ENCODE measurements at places on chromosomes 1 and 21.

DNA sequence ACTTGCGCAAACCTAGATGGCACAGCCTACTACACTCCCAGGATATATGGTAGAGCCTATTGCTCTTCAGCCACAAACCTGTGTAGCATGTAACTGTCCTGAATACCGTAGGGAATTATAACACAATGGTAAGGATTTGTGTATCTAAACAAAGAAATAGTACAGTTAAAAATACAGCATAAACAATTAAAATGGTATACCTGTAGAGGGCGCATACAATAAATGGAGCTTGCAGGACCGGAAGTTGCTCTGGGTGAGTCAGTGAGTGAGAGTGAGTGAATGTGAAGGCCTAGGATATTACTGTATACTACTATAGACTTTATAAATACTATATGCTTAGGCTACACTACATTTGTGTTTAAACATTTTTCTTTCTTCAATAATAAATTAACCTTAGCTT lies 99.3 kb downstream of the PLD5 start:
- no peak for DNase-seq

- DNase-seq: no peak
These were observed 28.5 kb upstream of the EPS8L3 start for GRCh38 chr1:109792056-109792831.

GRCh38 chr1:218686258-218686657 lies 341.1 kb downstream of the TGFB2 start:
- no peak for DNase-seq

GRCh38 chr1:6962478-6962995 lies 177.3 kb downstream of the CAMTA1 start:
- no peak for DNase-seq
